Neural progenitor cell (in vitro differentiated cells): ENCODE measurements at places on chromosomes 7 and 10. TPM values are rescaled to one million over a fixed set of nuclear protein-coding genes. Genes with fewer than 3 reads are reported as not detected.

Gene LEP
- not detected in 2 replicates for total RNA-seq

GRCh38 chr10:103613616-103614015 lies 120.1 kb downstream of the NEURL1 start:
- DNase-seq, result no peak

DNA sequence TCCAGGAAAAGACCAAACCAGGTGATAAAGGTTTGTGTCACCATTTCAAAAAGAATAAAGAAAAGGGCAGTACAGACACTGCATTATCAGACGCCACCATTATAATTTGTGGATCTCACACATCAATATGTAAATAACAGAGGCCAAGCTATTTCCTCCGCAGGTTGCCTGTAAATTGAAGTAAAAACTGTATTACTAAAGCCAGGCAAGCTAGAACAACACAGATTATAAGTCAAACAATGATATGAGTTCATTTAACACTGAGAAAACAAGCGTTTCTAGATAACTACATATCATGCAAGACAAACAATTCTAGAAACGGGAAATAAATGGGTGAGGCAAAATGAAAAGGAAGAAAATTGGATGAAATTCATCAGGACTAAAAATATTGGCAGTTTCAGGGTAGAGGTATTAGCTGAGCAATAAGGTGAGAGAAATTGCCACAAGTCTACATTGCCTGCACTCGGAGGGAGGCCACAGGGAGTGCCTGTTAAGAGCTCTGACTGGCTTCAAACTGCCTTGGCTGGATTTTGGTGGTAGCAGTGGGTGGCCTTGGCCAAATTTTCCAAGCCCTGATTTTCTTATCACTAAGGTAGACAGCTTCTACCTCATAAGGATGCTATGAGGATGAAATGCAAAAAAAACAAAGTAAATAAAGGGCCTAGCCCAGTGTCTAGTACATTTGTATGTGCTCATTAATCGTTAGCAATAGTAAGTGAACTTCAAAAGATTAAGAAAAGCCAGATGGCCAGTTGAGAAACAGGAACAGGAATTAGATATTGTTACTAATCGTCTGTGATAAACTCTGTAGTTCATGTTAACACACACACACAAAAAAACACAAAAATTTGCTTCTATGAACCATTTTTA lies 240.0 kb upstream of the NFE2L3 start:
- DNase-seq, result no peak

DNA sequence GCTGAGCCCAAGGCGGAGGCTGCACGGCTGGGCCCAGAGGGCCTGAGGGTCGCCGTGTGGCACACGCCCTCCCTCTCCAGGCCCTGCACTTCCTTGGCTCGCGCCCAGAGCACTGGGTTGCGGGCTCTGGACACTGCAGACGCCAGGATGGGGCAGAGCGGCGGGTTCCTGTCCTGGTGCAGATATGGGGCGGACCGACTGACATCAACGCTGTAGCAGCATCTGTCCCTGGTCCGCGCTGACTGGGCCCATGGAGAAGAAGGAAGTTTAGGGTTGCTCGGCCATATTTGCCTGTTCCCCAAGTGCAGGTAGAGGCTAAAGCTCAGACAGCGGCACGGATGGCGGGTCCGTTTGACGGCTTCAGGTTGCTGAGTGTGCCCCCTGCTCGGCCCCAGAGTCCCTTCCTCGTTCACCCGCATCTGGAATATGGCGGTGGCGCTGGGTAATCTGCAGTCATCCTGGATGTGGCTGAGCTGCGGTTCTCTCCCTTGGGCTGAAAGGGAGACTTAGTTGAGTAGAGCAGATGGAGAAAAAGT lies 116.1 kb downstream of the OR13A1 start:
- no peak for DNase-seq
